Caco-2 (cell line): ENCODE measurements at places on chromosomes 6 and 20. TPM values are rescaled to one million over a fixed set of nuclear protein-coding genes. Genes with fewer than 3 reads are reported as not detected.

DNA sequence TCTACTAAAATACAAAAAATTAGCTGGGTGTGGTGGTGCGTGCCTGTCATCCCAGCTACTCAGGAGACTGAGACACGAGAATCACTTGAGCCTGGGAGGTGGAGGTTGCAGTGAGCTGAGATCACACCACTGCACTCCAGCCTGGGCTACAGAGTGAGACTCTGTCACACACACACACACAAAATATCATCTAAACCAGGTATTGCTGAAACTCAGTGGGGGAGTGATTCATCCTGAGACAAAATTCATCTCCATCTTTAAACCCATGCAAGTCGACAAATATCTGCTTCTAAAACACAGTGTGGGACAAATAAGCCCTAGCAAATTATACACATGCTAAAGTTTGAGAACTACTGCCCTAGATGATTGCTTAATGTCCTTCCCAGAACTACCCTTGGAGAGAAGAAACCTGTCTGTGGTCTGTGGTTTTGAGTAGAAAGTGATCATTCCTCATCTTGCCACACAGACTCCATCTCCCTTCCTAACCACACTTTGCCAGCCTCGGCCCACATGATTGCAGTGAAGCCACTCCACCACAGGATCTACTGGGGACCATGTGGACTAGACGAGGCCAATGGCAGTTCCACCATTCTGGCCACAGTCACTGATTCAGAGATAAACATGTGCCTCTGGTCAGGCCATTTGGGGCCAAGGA lies 130.3 kb downstream of the OPRM1 start:
- no peak for DNase-seq

DNA sequence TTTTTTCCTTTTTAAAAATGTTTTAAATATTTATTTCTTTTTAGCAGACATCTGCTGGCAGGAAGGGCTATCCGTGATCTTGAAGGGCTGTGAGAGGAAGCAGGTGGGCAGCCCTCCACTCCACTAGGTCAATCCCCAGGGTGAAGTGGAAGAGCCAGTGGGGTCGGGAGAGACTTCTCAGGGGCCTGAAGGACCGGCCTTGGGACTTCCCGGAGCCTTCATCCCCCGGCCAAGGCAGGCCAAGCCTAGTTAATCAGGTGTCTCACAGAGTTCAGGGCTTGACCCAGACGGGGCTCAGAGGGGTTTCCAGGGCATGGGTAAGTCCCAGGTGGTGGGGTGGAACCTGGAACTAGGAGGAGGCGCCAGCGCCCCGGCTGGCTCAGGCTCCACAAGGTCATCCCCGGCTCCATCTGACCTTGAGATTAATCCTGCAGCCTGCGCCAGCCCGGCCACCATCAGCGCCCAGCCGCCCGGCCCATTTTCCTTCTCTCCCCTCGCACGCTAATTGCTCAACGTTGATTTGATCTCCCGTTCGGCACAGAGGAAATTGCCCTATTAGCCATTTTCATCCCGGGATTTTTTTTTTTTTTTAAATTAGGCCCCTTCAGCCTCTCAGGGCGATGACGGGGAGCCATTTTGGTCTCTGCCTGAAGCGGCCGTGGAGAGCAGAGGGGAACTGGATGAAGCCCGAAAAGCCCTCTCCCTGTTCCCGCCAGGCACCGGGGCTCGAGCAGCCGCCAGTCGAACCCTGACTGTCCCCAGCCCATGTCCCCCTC lies 44.4 kb downstream of the MDFI start:
- DNase-seq = peak; percentile 21

- no peak for DNase-seq
Measured at GRCh38 chr6:158729906-158730540, 80.2 kb downstream of the SYTL3 start.

GRCh38 chr6:36516559-36516958 lies 30.7 kb downstream of the STK38 start:
- DNase-seq = no peak

- no peak for DNase-seq
Measured at GRCh38 chr6:82492134-82492533, 128.5 kb downstream of the TPBG start.

GRCh38 chr6:5998236-5998635 lies 8.5 kb downstream of the NRN1 start:
- DNase-seq = no peak

- no peak for DNase-seq
Measured at GRCh38 chr6:21228411-21228810, 365.1 kb upstream of the SOX4 start.

GRCh38 chr20:59144831-59145196 lies 18.8 kb upstream of the ZNF831 start:
- no peak for DNase-seq

- peak; percentile 40 for DNase-seq
Measured at GRCh38 chr6:47414423-47415167, 63.0 kb upstream of the CD2AP start.

- no peak for DNase-seq
Measured at GRCh38 chr20:57384486-57384885, 6.7 kb upstream of the RBM38 start.

- DNase-seq = no peak
Measured at GRCh38 chr20:22720206-22720605, 135.8 kb upstream of the FOXA2 start.

DNA sequence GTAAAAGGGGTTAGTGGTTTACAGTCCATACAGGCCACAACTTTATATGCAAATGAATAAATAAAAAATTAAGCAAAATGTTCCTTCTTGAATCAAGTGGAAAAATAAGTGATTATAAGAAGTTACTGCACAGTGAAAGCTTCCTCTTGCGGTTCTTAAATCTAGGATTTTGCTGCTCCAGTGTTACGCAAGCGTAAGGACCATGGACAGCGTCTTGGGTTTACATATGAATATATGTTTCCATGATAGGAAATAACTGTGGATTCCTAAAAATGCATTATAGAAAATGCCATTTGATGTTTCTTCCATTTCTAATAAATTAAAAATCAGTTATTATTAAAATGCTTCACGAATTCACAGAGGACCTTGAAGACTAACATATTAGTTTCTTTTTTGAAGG lies 176.6 kb upstream of the POU3F2 start:
- DNase-seq = peak; percentile 53

- DNase-seq = no peak
Measured at GRCh38 chr6:701215-701614, 8.3 kb upstream of the EXOC2 start.

The HTR1E gene
- not detected in 2 replicates for total RNA-seq

The CLDN20 gene
- not detected in 2 replicates for total RNA-seq

The CST1 gene
- total RNA-seq = 319 and 499 TPM in 2 replicates

The HSPA12B gene
- total RNA-seq = not detected in 2 replicates

The NFATC2 gene
- total RNA-seq = 20.8 and 22.4 TPM in 2 replicates
